ENCODE measurements at places on chromosomes 7 and 10. TPM values are rescaled to one million over a fixed set of nuclear protein-coding genes. Genes with fewer than 3 reads are reported as not detected.

The PRKAR2B gene
- 60.1 TPM for total RNA-seq

The TCF7L2 gene
- 24.7 TPM for total RNA-seq

The SCRN1 gene
- 44.5 TPM for total RNA-seq

GRCh38 chr7:81562581-81562980 is 207.3 kb downstream of the HGF start:
- no peak for DNase-seq

- no peak for DNase-seq
These were observed 7.2 kb downstream of the TECPR1 start for GRCh38 chr7:98244871-98245270.

DNA sequence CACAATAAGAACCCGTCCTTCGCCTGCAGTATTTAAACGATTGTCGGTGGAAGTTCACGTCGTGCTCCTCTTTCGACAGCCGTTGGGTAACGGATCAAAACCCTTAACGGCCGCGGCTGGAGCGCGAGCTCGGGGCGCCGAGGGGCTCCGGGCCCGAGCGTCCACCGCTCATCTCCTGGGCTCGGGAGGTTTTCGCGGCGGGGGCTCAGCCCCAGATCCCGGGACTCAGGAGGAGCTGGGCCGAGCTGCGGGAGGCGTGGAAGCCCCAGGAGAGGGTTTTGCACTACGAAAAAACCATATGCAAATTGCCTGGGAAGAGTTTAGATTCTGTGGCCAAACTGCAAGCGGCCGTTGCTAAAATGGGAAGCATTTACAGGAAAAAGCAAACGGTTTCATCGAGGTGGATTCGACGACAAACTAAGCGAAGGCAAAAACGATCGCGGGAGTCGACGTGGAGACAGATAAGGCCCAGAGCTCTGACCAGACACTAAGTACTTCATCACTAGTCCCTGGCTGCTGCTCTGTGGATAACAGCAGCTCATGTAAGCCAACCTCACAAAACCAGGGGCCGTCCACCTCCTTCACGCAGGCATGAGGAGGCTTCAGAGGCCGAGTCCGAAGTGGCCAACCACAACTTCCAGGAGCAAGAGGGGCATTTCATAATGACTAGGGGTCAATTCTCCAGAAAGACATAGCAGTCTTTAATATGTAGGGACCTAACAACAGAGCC is 129.7 kb downstream of the MARCHF5 start:
- no peak for DNase-seq

DNA sequence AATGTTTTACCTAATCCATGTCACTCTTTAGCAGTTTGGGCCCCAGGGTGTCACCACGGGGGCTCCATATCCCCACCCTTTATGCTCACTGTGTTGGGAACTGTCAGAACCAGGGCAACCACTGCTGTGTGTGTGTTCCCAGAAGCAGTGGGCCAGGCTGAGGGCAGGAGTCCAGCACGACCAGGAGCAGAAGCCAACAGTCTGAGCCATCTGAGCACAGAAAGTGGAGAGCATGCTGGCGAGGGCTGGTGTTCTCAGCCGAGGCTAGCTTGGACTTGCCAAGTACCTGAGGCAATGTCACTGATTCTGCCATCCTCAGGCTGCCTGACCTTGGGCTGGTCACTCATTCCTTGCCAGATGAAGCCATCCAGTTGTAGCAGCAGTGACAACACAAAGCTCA is 285.0 kb downstream of the BMPER start:
- DNase-seq = no peak

DNA sequence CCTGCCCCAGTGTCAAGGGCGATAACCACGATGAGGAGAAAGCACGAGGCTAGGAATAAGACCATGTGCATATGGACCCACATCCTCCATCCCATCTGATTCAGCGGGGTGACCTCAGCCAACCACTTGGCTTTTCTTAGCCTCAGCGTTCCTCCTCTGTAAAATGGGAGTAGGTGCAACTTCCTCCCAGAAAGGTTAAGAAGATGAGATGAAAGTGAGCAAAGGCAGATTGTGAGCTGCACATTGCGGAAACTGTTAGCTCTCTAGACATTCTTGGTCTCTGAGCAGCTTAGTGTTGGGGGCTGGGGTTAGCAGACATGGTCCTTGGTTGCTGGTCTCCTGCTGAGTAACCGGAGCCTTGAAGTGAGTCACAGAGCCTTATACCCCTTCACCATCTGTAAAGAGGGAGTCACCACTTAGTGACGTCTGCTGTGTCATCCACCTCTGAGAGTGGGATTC is 497.3 kb upstream of the GALNT17 start:
- DNase-seq = no peak

DNA sequence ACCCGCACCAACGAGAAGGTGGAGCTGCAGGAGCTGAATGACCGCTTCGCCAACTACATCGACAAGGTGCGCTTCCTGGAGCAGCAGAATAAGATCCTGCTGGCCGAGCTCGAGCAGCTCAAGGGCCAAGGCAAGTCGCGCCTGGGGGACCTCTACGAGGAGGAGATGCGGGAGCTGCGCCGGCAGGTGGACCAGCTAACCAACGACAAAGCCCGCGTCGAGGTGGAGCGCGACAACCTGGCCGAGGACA is 1.6 kb downstream of the VIM start:
- no peak for DNase-seq
